Gastrocnemius medialis (tissue), 4 donors: ENCODE measurements at places on chromosomes 3 and 15.

- H3K36me3 ChIP-seq, result no peaks in the 10 kb centered on the region
- no peaks in the 10 kb centered on the region for H3K4me1 ChIP-seq
- H3K27me3 ChIP-seq, result no peaks in the 10 kb centered on the region
These were observed 184.0 kb downstream of the IGSF11 start for GRCh38 chr3:118850687-118851086.

DNA sequence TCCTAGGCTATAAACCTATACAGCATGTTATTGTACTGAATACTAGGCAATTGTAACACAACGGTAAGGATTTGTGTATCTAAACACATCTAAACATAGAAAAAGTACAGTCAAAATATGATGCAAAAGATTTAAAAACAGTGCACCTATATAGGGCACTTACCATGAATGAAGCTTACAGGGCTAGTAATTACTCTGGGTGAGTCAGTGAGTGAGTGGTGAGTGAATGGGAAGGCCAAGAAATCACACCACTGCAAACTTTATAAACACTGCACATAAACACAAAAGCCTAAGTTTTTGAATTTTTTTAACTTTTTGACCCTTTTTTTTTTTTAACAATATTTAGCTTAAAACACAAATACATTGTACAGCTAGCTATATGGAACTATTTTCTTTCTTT, 204.7 kb upstream of the CTNNB1 start:
- H3K36me3 ChIP-seq, result no peaks in the 10 kb centered on the region
- H3K4me3 ChIP-seq, result no peak overlapping the region
- peaks cover 9% of the 10 kb centered on the region for H3K4me1 ChIP-seq
- H3K27ac ChIP-seq, result no peak overlapping the region
- H3K27me3 ChIP-seq, result no peaks in the 10 kb centered on the region
- no peak for DNase-seq

DNA sequence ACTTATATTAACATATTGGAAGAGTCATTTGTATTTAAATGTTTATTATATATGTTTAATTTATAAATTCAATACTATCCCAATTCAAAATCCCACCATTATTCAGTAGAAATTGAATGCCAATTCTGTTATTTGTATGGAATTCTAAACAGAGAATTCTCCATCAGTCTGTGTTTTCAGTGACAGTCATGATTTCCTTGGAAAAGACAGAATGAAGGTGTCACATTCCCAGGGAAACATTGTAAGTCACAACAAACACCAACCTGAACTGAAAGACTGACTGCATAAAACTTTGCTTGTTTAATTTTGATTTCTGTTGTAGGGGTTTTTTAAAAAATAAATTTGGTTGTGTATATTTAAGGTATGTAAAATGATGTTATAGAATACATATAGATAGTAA, 769.8 kb upstream of the BCHE start:
- no peaks in the 10 kb centered on the region for H3K36me3 ChIP-seq
- DNase-seq, result no peak
- no peaks in the 10 kb centered on the region for H3K27me3 ChIP-seq

DNA sequence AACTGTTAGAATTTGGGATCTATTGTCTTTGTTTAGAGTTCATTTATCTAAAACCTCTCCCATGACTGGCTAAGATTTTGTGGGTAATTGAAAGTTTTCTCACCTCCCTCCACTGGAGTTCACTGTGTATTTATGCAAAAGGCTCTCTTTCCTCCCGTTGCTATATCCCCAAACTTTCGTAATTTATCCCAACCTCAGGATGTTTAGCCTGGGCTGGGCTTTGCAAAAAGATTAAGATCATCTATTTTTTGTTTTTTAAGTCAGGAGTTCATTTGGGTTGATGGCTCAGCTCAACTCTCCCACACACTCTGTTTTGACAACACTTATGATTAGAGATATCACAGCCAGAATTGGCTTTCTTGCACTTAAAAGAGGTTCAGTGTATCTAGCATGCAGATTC, 27.0 kb downstream of the SUCNR1 start:
- no peaks in the 10 kb centered on the region for H3K27me3 ChIP-seq
- no peak overlapping the region for H3K4me3 ChIP-seq
- H3K4me1 ChIP-seq, result no peaks in the 10 kb centered on the region
